Hematopoietic multipotent progenitor cell treated with erythropoietin and hydrocortisone succinate and interleukin-3 and kit ligand, for 4 days (in vitro differentiated cells): ENCODE measurements at places on chromosomes 7 and 10.
A peak's percentile ranks its signal among the peaks of the same experiment; 100 is the strongest.

DNA sequence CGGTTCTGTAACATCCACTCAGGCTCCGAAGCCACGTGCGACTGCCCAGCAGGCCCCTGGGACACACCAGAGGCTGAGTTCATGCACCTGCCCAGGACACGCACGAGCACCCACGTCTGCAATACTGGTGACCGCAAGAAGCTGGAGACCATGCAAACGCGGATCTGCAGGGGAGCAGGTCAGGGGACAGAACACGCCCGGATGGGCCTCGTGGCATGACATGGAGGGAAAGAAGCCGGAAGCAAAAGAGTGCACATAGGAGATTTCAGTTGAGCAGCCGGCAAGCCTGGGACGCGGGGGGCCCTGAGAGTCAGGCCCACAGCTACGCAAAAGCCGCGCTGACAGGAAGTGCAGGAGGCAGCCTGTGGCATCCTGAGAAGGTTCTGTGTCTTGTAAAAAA, 73.7 kb downstream of the FOXL3 start:
- DNase-seq: no peak

GRCh38 chr7:48083114-48083830, 5.8 kb upstream of the UPP1 start:
- no peak for DNase-seq

DNA sequence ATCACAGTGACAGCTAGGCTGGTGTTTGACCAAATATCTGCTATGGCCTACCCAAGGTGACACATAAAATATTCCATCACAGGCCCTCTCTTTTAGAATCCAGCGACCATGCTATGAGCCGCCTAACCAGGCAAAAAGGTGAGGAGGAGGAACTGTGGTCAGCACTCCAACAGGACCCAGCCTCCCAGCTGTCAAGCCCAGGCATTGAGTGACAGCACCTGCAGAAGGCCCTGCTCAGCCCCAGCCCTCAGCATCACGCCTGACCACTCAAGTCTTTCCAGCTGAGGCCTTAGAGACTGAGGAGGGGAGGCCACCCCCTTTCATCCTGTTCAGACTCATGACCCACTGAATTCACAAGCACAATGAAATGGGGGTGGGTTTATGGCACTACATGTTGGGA, 43.0 kb downstream of the CXCL12 start:
- DNase-seq: no peak

DNA sequence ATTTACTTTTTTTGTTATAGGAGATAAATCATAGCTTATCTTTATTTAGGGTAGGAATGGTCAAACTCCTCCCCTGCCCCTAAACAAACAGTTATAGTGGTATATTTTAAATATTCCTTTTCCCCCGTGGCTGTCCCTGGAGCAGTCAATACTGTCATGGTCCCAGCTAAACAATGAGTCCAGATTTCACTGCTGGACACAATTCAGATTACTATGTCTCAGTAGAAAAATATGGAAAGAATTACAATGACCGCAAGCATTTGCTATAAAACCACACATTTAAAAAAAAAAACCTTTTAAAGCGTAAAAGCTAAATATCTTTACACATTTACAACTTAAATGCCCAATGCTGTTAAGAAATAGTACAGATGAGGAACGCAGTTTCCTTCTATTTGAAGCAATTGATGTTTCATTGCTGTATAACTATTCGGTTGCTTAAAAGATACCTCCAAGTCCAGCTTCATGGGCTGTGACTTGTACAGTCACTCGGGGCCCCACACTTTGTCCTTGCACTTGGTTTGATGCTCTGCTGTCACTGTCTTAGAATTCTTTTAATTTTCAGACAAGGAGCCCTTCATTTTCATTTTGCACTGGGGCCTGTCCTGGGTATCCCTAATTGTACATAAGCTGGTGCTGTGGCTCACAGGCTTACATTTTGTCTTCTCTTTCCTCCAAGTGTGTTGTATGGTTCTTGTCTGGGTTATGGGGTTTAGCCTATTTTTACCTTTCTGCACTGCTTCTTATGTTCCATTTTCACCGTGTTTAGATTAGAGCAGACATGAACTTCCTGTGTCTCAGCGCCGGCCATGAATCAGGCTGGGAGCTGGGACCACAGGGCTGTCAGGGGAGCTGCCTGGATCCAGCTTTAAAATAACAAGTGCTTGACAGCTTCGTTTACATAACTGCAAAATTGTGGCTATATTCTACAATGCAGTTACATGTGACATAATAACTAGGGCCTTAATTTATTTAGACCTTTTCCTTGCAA, 530.2 kb upstream of the FZD8 start:
- DNase-seq: no peak

DNA sequence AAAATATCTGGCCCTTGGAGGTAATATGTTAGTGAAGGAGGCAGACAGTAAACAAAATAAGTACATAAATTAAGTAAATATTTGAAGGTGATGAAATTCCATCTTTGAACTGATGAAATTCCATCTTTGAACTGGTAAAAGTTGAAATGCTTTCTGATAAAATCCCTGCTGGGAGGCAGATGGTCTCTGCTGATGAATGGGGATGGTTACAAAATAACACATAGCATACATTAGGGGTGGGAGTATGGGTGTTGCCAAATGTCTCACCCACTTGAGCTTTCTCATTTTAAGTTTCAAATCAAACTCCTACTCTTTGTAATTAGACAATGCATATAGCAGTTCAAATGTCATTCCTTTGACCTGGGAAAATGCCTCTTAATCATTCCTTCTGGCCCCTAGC, 77.5 kb upstream of the SORCS3 start:
- DNase-seq: no peak

GRCh38 chr7:47104206-47104549, 477.7 kb downstream of the TNS3 start:
- no peak for DNase-seq

DNA sequence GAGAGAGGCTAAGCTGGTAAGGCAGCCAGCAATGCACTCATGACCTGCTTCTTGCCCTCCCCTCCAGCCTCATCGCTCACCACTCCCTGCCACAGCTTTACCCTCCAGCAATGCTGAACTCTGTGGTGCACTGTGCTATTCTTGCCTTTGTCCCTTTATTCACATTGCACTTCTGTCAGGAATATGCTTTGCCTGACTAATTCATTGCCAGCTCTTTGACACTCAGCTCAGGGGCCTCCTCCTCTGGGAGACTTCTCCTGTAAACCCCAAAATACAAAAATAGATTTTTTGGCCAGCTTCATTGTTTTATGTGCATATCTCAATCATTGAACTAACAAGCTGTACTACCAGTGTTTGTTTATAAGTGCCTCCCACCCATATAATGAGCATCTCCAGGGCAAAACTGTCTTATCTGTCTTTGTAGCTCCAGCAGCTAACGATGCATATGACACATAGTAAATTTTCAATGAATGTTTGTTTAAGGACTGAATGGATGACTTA, 8.2 kb downstream of the CNNM1 start:
- DNase-seq: no peak

GRCh38 chr7:96709381-96710228, at the start of gene SEM1:
Gene SEM1, minus strand, starts transcription at chr7:96709846. Its CDS starts 83 bp downstream, at chr7:96709763.
- peak; percentile 93 for DNase-seq

GRCh38 chr10:4983615-4984216, 19.9 kb downstream of the AKR1C2 start:
- DNase-seq: no peak

DNA sequence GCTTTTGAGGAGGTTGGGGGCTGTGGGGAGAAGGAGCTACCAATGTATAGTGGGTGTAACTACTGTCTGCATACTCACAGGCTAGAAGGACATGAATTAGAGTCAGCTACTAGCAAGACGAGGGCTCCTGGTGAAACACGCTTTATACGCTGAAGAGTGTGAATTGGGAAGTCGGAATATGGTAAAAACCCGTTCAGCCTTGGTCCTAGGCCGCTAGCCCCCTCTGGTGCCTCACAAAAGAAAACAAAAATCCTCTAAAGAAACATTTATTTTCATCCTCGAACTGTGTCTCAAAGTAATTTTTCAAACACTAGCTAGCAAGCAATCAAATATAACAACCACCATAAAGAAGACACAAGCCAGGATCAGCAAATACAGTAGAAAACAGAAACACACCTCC, 338.1 kb upstream of the SEMA3C start:
- DNase-seq: peak; percentile 65

DNA sequence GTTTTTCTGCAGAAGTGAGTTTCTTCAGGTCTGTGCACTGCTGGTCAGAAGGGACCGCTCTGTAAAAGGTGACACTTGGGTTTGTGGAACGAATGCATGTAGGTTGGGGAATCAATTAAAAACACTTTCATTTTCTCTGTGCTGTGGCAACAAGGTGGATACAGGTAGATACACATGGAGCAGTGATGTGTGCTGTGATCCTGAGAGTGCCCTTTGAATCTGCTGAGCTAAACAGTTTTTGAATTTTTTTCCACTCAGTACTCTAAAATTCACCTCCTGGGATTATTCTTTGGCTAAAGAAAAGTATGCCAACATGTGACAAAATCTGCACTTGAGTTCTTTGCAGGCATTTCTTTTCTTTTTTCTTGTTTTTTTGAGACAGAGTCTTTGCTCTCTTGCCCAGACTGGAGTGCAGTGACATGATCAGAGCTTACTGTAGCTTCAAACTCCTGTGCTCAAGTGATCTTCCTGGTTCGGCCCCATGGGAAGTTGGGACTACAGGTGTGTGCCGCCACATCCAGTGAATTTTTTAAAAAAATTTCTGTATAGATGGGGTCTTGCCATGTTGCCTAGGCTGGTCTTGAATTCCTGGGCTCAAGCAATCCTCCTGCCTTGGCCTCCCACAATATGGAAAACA, 338.9 kb downstream of the EXOC4 start:
- no peak for DNase-seq
